ENCODE measurements at places on chromosomes 3 and 15.

DNA sequence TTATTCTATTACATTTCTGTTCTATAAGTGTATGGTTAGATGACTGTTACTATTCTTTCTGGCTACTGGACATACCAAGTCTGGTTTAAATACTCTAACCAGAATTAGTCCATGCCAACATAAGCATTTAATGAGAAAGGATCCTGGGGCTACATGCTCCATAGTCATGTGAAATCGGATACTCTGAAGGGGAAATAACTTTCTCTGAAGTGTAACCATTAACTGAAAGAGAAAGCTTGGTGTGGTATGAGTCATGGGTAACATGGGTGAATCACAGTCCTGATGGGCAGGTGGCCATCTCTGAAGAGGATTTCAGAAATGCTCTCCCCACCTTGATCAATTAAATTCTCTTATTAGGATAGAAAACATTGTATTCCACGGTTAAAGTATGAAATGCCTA lies 69.4 kb downstream of the FHIT start:
- DNase-seq = no peak

GRCh38 chr3:41164777-41165176 lies 34.5 kb upstream of the CTNNB1 start:
- DNase-seq = no peak

DNA sequence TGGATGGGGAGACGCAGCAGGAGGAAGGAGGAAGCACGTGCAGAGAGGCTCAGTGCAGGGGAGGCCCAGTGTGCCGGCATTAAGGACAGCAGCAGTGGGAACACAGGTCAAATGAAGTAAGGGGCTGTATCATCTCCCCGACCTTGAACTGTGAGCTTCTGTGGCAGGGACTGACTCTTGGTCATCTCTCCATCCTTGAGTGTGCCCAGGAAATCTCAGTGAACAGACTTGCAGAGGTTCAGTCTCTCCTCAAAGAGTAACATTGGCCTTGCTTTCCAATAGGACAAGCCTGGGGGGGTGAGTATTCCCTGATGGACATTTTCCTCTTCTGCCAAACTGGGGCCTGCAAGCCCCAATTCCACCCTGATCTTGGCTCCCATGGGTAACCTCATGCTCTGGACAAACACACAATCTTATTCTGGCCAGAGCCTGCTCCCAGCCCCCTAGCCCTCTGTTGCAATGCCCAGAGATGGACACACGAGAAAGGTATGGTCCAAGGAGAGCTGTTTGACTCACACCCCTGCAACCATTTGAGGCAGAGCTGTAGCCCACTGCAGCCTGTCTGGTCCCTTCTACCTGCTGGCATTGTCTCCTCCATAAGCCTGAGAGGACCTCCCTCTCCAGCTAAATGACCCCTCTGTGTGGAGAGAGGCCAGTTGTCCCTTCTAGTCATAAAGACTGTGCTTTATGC lies 50.9 kb downstream of the TLE3 start:
- no peak for DNase-seq

GRCh38 chr3:185658504-185658912 lies 72.4 kb downstream of the SENP2 start:
- DNase-seq = no peak

GRCh38 chr3:149519912-149520311 lies 45.4 kb downstream of the TM4SF4 start:
- no peak for DNase-seq

- DNase-seq = no peak
Observed at GRCh38 chr3:25567388-25567787, 97.3 kb downstream of the TOP2B start.

DNA sequence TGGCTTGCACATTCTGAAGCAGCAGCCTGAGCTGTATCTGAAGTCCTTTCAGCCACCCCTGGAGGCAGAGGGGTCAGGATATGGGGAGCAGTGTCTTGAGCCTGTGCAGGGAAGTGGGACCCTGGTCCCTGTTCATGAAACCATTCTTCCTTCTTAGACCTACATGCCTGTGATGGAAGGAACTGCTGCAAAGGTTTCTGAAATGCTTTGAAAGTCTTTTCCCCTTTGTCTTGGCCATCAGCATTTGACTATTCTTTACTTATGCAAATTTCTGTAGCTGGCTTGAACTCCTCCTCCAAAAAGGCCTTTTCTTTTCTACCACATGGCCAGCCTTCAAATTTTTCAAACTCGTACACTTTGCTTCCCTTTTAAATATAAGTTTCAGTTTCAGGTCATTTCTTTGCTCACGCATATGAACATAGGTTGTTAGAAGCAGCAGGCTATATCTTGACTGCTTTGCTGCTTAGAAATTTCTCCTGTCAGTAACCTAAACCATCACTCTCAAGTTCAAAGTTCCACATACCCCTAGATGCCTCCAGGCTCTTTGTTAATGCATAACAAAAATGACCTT lies 62.3 kb downstream of the GALK2 start:
- DNase-seq = no peak

GRCh38 chr15:78942741-78943140 lies 2.1 kb downstream of the CTSH start:
- no peak for DNase-seq

- DNase-seq = no peak
Observed at GRCh38 chr3:22013641-22014040, 262.6 kb upstream of the ZNF385D start.

DNA sequence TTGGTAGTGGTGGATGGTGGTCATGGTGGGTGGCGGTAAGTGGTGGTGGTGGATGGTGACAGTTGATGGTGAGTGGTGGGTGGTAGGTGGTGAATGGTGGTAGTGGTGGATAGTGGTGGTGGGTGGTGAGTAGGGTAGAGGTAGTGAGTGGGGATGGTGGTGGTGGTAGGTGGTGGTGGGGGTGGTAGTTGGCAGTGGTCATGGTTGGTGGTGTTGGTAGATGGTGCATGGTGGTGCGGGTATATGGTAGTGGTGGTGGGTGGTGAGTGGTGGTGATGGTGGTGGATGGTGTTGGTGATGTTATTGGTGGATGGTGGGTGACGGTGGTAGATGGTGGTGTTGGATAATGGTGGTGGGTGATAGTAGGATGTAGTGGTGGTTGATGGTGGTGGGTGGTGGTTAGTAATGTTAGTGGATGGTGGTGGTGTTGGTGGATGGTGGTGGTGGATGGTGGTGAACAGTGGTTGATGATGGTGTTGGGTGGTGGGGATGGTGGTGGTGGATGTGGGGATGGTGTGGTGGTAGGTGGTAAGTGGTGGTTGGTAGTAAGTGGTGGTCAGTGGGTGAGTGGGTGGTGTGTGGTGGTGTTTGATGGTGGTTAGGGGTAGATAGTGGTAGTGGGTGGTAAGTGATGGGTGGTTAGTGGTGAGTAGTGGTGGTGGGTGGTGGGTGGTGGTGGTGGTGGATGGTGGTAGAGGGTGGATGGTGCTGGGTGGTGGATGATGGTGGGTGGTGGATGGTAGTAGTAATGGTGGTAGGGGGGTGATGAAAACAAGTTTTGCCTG lies 16.7 kb upstream of the RIOX2 start:
- DNase-seq = no peak

DNA sequence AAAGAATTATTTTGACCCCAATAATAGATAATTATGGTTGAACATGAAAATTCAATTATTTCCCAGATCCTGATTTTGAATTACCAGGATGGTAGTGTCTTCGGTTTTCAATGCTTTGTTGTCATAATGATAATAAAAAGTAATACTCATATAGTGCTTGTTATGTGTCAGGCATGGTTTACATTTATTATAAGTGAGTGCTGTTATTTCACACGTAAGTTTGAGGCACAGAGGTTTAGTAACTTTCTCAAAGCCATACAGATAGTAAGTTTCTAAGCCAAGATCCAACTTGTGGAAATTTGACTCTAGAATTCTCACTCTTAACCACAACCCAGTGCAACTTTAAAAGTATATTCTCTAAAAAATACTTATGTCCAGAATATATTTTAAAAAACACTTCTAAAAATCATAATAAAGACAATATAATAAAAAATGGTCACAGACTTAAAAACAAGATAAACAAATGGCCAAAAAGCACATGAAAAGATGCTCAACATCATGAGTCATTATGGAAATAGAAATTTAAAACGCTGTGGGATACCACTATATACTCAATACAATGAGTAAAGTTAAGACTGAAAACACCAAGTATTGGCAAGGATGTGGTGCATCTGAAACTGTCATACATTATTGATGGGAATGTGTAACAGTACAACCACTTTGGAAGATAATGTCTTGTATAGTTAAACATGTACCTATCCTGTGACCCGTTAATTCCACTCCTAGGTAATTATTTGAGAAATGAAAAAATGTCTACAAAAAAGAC lies 45.2 kb downstream of the SPRED1 start:
- no peak for DNase-seq

GRCh38 chr3:46672349-46672695 lies 21.2 kb downstream of the ALS2CL start:
- DNase-seq = no peak

All from effector memory CD4-positive, alpha-beta T cell (primary cell).